Fibroblast of pulmonary artery (primary cell): ENCODE measurements at places on chromosomes 5 and 9.
A peak's percentile ranks its signal among the peaks of the same experiment; 100 is the strongest.

DNA sequence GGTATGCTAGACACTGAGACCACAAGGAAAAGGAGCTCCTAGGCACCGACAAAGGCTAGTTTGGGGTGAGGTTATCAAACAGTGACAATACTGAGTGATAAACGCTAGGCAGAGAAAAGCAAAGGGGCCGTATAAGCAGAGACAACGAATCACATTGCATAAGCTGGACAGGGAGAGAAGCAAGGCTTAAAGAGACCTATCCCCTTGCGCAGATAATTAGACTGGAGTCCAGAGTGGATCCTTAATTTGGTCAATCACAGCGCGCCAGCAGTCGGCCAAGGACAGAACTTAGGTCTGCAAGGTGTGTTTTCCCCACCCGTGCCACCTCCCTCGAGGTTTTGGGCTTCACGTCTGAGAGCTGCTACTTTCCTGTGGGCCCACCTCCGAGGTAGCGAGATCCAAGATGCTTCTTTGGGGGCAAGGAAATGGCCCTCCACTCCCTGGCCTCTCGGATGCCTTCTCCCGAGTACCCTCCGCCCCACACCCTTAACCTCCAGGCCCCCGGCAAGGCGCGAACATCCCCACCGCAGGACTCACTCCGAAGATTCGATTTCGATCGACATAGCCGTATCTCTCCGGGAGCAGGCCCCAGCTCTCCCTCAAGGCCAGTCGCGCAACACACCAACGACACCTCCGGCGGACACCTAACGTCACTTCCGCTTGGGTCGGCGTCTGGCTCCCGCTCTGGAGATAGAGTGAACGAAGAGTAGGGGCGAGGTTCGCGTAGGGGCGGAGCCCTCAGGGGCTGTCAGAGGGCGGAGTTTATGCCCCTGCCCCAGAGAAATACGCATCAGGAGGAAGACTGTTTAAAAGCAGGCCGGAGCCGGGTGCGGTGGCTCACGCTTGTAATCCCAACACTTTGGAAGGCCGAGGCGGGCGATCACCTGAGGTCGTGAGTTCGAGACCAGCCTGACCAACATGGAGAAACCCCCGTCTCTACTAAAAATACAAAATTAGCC is at the start of gene SMU1:
SMU1 (minus strand) TSS at position 629 of the 959 bp plus-strand sequence; CDS start at position 563, 66 bp downstream.
- peak; percentile 98 for DNase-seq

DNA sequence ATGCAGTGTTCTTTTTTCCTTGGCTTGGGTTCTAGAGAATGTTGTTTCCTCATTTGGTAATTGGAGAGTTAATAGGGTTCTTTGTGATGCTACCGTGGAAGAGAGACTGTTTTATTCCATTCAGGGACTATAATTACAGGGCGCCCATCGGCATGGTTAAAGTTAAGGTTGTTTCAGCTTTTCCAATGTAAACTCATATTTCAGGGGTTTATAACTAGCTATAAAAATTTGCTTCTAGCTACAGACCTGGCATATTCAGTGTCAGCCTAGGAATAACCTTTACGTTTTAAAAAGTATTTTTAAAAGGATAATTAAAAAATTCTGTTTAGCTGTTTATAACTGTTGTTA is 99.1 kb downstream of the AOPEP start:
- no peak for DNase-seq

- DNase-seq: peak; percentile 3
Measured at GRCh38 chr9:80410106-80410505, 838.3 kb downstream of the TLE4 start.

GRCh38 chr9:38386319-38386895 is 6.1 kb upstream of the ALDH1B1 start:
- no peak for DNase-seq

- no peak for DNase-seq
Measured at GRCh38 chr5:173613433-173614159, 2.9 kb downstream of the BOD1 start.

GRCh38 chr9:134177186-134177585 is 12.8 kb upstream of the RNU6ATAC start:
- DNase-seq: no peak

- no peak for DNase-seq
Measured at GRCh38 chr5:173745123-173745522, 128.7 kb upstream of the BOD1 start.

GRCh38 chr9:2126331-2126803 is 111.2 kb downstream of the SMARCA2 start:
- peak; percentile 75 for DNase-seq

- DNase-seq: peak; percentile 77
Measured at GRCh38 chr9:115146581-115147021, 28.6 kb upstream of the TNC start.

GRCh38 chr9:96720435-96720834 is 57.5 kb downstream of the ZNF510 start:
- DNase-seq: no peak

DNA sequence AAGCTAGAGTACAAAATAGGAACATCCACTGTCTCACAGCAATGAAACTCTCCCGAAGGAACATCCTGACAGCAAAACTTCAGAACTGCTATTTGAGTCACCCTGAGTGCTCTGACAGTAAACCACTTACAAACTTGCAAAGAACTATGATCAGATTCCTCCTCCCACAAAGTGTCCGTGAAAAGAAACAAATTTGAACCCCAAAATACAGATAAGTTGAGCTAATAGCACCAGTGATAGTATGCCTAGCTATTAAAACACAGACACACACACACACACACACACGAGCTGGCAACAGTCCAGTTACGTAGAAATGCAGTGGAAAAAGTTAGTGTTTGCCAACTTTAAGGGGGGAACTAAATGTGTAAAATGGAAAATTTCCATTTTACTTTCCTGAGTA is 3.1 kb upstream of the GLIS3 start:
- peak; percentile 75 for DNase-seq
